ENCODE measurements at places on chromosomes 3 and 15.
A peak's percentile ranks its signal among the peaks of the same experiment; 100 is the strongest.

DNA sequence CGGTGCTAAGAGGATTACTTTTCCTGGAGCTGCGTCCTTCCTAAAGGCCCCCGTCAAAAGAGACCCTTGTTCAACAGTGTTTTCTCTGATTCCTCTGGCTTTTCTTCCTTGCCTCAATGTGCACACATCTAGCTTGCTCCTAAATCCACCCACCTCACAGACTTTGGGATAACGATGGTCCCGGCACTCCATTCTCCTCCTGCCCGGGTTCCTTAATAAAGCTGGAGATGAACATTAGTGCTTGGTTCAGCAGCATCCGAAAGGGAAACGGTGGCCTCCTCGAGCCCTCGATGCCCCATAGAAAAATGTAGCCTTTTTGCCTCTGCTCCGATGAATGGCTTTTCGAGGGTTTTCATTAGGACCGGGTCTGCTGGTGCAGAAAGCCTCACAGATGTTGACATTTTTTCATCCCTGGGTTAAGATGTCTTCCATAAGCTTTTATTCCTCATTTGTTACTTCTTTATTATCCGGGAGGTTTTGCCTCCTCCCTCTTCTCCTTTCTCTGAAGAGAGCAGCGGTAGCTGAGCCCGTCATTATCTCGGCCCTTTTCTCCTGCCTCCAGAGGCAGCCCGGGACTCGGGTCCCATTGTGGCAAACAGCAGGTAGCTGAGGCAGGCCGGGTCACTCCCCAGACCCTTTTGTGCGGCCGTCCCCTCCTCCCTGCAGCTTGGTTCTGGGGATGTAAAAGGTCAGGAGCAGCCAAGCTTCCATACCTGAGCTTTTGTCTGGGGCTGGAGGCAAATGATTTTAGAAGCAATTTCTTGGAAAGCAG is 64.6 kb downstream of the CPN2 start:
- ATAC-seq = no peak

DNA sequence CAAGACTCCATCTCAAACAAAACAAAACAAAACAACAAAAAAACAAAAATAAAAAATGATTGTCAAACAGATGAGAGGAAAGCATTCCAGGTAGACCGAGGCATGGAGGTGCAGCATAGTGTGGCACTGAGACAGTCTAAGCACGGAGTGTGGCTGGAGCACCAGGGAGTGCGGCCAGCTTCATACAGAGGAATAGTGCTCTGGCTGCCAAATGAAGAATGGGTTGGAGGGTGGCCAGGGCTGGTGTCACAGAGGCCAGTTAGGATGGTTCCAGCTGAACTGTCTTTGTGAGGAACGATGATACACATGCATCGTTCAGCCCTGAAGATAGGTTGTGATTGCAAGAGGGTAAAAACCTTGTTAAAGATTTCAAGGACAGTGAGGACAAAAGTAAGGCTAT is 28.3 kb downstream of the MITF start:
- no peak for ATAC-seq

GRCh38 chr3:156674911-156675829 is 780 bp downstream of the TIPARP start:
- ATAC-seq = peak; percentile 57

DNA sequence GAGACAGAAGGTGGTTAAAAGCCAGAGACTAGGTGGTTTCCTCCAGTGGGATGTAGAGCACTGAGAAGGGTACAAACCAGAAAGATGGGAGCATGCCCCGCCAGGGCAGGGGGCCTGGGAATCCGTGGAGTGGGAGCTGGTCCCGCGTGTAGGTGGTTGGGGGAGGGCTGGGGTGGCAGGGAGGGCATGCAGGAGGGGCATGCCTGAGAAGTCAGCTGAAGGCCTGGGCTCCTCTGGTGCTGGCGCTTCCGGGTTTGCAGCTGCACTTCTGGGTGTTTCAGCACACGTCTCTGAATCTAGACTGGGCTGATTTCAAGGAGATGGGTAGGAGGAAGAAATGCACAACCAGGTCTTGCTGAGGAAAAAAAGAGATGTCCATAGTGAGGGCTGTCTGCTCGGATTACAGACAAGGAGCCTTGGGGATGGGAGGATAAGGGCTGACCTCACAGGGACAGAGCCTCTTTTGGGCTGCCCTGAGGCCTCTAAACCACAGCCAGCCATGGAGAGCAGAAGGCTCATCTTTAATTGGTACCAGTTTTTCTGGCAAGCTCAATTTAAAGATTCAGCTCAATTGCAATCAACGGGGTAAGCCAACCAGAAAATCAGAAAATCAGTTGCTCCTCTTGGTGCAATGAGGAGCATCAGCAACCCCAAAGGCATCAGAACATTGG is 151.9 kb downstream of the FAM43A start:
- ATAC-seq = no peak

DNA sequence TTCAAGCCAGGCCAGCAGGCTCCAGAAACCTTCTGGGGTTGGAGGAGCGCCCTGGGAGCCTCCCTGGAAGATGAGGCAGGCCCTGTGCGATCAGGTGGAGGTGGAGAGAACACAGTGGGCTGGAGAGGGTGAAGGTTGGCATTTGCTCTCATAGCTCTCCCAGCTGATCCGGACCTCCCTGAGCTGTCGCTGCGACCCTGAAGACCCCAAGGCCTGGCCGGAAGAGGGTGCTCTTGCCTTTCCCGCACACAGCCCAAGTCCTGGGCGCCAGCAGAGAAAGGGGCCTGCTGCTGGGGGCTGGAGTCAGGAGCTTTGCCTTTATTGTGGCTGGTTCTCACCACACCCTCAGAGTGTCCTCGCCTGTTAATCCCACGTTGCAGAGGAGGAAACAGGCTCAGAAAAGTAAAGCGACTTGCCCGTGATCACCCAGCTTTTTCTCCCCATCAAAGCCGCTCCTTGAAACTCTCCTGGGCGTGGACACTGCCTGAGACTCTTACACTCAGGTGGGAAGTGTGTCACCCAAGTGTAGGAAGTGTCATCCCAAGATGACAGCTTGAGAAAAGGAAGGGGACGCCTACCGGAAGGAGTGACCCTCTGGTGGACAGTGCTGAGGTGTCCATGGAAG is 8.6 kb upstream of the RPL29 start:
- ATAC-seq = peak; percentile 53

- peak; percentile 83 for ATAC-seq
Observed at GRCh38 chr3:113132571-113132996, 78.8 kb upstream of the BOC start.

DNA sequence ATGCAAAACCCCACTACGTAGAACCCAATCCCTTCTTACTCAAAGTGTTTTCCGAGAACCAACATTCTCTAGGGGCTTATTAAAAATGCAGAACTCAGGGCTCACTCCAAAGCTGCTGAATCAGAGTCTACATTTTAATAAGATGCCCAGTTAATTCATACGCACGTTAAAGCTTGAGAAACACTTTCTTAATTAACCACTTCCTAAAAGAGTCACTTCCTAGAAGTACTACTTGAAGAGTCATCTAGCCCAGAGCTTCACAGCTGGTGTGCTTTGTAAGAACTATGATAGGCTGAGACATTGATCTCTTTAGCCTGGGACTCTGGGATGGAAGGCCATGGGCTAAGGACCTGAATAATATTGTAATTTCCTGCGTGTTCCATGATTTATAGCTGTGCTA is 9.0 kb downstream of the COL6A5 start:
- ATAC-seq = no peak

- no peak for ATAC-seq
Observed at GRCh38 chr3:122982216-122983185, 45.1 kb downstream of the SEMA5B start.

DNA sequence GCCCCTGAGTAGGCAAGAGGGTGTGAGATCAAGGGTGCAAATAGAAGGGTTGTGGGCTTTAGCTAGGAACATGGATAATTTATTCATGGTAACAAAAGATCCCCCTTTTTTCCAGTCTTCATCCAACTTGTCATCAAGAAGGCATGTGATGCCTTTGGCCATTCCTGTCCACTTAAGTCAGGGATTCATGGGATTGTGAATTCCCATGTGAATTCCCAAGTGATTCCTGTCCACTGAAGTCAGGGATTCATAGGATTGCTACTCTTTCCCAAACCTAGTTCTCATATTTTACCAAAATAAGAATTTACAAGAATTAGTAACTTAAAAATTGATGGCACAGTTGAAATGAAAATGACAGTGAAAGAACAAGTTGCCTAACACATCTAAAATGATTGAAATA is 40.8 kb downstream of the HMG20A start:
- no peak for ATAC-seq

Data from SK-N-SH treated with all-trans-retinoic acid at 6 μM for 48 hours (cell line).